ENCODE measurements at places on chromosomes 11 and 22. TPM values are rescaled to one million over a fixed set of nuclear protein-coding genes. Genes with fewer than 3 reads are reported as not detected.

Gene NCF4
- total RNA-seq: not detected

Gene RIN1
- 7.4 TPM for total RNA-seq

Gene TXN2
- 15.6 TPM for total RNA-seq

Gene BTBD18
- total RNA-seq: not detected

Gene MYO7A
- 0.35 TPM for total RNA-seq

Gene FGF3
- total RNA-seq: not detected

DNA sequence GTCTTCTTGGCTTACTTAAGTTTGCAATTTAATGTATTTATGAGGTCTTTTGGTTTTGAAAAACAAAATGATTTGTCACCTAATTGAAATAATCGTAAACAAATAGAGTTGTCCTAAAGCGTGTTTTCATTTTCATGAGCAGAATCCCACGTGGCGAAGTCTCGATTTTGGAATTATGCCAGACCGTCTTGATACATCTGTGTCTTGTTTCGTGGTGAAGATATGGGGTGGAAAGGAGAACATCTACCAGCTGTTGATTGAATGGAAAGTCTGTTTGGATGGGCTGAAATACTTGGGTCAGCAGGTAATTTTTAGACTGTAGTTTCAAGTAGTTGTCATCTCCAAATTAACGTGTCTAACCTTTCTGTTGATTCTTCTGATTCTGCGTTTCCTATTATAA is 64.7 kb downstream of the UVRAG start:
- no peak for DNase-seq

- no peak for DNase-seq
Observed at GRCh38 chr11:132639986-132640385, 892.3 kb downstream of the OPCML start.

- no peak for DNase-seq
Observed at GRCh38 chr11:776561-777287, 563 bp downstream of the GATD1 start.

DNA sequence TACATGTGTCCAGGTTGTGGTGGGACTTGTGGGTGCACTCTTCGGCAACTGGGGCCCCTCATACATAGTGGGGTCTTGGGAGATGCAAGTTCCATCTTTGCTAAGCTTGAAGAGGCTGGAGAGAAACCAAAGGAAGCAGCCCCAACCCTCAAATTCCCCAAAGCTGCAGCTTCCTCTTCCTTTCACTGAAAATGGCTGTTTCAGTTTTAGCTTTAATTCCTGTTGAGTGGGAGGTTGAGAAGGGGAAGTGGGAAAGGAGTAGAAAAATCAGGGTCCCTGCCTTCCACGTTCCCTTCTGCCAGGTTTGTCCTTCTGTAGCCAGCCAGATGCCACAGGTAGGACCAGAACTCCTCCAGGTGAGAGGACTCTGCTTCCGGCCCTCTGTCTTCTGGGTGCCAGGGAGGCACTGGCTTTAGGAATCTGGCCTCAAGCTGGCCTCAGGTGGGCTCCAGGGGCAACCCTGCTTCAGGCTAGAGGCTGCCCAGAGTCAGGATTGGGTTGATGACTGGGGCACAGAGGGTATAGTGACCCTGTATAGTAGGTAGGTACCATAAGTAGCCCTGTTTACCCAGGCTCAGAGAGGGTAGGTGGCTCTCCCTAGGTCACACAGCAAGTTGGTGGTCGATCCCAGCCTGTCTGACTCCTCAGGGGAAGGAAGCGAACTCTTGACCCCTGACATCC is 16.2 kb downstream of the P2RY6 start:
- no peak for DNase-seq

DNA sequence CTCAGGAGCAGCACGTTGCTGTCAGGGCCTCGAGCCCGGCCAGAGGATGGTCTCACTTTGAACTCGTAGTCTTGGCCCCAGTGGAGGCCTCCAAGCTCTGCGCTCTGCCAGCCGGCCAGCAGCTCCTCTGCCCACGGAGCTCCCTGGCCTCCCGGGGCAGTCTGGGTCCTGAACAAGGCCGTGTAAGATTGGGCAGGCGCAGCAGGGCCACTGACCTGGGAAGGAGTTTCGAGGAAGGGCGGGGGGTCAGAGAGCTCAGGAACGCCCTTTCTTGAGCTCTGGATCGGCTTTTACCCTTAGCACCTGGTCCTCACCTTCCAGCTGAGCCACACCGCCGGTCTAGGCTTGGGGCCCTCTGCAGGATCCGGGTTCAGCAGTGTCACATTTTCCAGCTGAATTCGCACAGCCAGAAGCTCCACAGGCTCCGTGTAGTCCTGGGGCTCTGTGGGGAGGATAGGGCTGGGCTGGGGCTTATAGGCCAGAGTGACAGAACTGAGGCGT is 2.1 kb downstream of the ROBO4 start:
- no peak for DNase-seq

DNA sequence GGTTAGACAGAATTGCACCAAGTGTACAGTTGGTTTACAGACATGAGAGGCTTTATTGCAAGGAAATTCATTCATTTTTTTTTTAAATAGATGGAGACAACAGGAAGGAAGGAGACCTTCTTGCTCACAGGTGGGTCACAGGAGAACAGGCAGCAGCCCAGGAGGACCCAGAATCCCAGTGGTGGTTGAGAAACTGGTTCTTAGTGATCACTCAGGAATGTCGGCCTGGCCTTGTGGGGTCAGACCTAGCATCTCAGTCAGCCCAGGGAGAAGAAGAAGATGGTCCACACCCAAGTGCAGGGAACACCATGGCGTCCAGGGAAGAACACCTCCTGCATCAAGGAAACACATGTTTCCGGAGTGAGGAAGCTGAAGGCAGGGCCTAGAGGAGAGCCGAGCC is 849 bp downstream of the KRTAP5-11 start:
- no peak for DNase-seq

GRCh38 chr11:110379261-110379660 is 50.5 kb upstream of the FDX1 start:
- no peak for DNase-seq

DNA sequence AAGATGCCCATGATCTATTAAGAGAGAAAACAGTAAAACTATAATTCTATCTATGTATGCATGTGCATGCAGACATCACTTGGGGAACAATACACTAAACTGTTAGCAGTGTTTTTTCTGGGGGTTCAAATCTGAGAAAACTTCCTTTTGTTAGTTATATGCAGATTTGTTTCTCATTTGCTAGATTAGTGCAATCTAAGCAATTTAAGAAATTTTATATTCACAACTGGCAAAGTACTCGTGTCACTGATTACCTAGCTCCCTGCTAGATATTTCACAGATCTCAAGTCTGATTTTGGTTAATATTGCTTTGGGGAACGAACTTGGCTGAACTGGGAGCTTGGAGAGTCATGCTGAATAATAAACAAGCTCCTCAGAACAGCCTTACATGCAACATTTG is 14.9 kb upstream of the OSBP start:
- DNase-seq: no peak

GRCh38 chr11:129323896-129324502 is 51.6 kb upstream of the BARX2 start:
- DNase-seq: no peak

GRCh38 chr11:135027461-135027860 is 615.4 kb upstream of the B3GAT1 start:
- no peak for DNase-seq

Measured in H4 (cell line).